ENCODE measurements at places on chromosomes 4 and X. TPM values are rescaled to one million over a fixed set of nuclear protein-coding genes. Genes with fewer than 3 reads are reported as not detected.
A peak's percentile ranks its signal among the peaks of the same experiment; 100 is the strongest.

GRCh38 chr4:17324386-17324830 lies 187.5 kb downstream of the QDPR start:
- peak; percentile 74 for DNase-seq

DNA sequence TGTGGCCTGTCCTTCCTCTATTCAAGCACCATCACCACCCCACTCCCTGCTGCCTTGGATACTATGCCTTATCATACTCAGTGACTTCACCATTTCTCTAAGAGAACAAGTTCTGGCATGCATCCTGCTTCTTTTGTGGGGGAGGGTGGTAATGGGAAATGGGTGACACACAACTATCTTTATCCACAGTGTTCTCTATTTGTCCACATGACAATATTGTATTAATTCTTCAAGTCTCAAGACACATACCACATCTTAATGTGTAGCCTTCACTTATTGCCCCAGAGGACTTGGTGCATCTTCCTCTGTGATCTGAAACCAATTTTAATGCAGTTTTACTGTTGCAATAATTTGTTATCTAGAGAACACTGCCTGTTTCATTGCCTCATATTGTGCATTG lies 29.3 kb upstream of the UGT2B7 start:
- no peak for DNase-seq

- no peak for DNase-seq
These were observed 75.9 kb upstream of the LEF1 start for GRCh38 chr4:108244606-108245005.

GRCh38 chrX:136476501-136476900 lies 11.2 kb upstream of the BRS3 start:
- no peak for DNase-seq

The PFKFB1 gene
- total RNA-seq: 0.60 TPM

The RGS12 gene
- total RNA-seq: 4.6 TPM

The HELT gene
- not detected for total RNA-seq

All from activated CD8-positive, alpha-beta T cell treated with anti-CD3 and anti-CD28 coated beads for 36 hours (primary cell).